Stimulated activated CD8-positive, alpha-beta memory T cell treated with anti-CD3 and anti-CD28 coated beads, Interleukin-2, amount 100 ng/mL, for 48 hours (primary cell): ENCODE measurements at places on chromosomes 4 and X.

- no peak for DNase-seq
These were observed 111.5 kb downstream of the FBXW7 start for GRCh38 chr4:152424396-152424795.

DNA sequence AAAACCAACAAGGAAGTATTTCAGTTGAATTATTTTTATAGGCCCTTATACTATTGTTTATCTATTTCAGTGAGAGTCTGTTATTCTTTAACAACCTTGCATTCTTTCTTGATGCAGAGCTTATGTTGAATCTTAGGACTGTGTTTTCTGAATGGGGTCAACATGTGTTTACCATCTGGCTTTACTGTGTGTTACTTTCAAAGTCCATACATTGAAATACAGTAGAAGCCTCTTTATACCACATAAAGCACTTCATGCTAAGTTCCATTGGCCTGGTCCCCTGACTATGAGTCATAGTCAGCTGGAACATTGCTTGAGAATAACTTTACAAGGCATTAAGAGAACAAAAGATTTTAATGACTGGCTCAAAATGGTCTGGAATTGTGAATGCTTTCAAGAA, 152.6 kb downstream of the GASK1B start:
- no peak for DNase-seq

- no peak for DNase-seq
These were observed 2068.9 kb downstream of the PCDH7 start for GRCh38 chr4:32789026-32789608.

DNA sequence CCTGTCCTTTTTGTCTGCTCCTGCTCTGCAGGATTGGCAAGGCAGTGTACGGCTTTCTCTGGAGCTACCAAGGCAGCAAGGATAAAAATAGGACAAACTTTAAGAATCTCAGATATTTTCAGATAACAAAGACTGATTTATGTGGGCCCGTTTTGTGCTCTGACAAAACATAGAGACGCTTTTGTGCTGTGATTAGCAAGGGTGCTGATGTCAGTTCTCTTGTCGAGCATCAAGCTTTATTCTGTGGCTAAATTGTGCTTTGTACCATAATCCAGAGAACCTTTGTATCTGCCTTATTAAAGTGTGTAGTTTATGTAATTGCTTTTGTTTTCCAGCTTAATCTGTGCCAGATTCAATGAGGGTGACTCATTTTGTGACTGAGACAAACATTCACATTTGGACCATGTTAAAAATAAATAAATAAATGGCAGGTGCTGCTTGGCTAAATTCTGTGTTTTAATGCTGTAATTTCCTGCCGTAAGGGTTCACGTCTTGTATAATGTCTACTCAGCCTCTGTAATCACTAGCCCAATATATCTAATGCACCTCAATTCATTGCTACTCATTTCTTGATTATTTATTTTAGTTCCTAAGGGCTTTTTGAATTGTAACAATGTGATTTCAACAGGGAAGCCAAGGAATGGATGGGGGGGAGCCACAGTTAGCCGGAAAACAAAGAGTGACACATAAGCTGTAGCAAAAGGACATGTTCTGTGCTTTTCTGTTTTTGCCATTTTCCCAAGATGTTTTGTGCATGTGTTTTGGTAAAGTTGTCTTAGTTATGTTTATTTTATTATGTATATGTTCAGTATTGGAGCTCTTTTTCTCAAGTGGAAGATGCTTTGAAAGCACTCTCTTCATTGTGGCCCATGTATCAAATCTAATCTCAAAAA, 75.1 kb downstream of the GAB1 start:
- DNase-seq, result no peak

DNA sequence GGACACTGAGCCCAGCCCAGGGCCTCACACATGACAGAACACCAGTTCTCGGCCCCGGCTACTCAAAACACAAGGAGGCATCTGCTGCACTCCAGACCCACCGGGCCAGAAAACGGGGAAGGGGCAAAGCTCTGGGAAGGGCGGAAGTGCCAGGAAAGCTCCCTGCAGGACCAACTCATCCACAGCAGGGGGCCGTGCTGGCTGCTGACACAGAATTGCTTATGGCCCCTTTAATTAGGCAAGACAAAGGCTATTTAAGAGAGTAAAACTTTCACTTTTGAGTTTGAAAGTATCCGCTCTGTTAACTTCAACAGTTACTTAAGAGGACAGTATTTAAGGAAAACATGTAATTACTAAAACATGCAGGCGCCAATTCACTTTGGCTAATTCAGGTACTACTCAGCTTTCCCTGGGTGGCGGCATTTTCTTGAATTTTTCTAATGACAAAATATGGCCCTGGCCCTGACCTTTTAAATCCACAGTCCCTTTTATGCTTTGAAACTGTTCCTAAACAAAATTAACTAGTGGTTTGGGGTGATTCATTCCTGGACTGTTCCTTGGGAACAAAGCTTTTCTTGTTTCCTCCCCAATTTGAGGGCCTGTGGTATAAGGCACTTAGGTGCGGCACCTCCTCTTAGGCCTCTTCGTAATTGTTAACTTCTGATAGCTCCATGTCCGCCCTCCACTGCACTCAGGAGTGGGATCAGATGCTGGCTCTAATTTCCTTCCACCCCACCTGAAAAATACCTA, 40.4 kb downstream of the NSG1 start:
- no peak for DNase-seq

- DNase-seq, result no peak
These were observed 755 bp downstream of the ANKRD17 start for GRCh38 chr4:73257651-73258435.

DNA sequence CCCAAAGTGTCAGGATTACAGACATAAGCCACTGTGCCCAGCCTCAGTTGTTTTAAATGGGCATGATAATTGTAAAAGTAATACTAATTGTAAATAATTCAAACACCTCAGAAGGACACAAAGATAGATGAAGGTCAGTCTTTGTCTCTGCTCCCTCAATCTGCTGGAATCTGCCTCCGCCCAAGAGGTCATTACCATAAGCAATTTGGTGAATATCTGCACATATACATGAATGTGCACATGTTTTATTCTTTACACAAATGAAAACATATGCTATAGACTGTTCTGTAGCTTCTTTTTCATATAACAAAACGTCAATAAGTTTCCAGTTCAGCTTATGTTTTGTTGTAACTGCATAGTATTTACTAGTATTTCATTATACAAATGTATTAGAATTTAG, 7.0 kb downstream of the STBD1 start:
- no peak for DNase-seq

DNA sequence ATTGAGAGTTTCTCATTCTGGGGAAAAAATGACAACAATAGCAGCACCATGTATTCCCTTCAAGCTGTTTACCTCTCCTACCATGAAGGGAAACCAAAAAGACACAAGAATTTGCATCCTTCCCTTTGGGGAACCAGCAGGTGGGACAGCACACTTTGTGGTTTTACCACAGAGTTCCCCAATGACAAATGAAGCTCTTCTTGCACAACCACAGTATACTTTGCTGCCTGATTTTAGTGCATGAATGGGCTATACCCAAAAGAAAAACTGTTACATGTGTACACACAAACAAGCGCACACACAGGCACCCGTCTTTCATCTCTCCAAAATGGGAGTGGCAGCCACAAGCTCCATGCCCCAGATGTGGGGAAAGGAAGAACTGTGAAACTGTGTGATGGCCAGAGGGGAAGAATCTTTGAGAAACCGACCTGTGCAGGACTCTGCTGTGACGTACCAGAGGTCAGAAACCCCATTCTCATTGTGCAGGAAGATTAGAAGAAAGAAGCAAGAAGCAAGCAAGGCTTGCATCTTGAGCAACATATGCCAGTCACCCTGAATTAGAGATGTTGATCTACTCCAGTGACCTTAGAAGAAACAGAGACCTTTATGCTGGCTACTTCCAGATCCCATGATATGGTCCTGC, 2.7 kb upstream of the MAML3 start:
- no peak for DNase-seq

GRCh38 chrX:68676335-68676734, 28.9 kb downstream of the STARD8 start:
- no peak for DNase-seq

DNA sequence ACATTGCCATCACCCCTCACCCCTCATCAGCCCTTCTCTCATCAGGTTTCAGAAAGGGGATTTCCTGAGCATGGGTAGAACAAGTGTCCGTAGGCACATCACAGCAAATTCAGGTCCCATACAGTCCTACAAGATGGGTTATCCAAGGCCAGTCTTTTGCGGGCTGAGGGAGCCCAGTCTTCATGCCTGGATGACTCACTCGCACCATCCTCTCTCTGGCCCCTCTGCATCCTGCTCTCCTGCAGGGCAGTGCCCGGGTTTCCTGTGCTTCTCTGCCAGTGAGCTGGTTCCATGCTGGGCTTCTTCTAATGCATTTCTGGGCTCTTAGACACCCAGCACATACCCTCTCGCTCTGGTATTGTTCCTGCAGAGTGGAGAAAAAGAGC, 7.3 kb upstream of the INTS6L start:
- DNase-seq, result no peak

DNA sequence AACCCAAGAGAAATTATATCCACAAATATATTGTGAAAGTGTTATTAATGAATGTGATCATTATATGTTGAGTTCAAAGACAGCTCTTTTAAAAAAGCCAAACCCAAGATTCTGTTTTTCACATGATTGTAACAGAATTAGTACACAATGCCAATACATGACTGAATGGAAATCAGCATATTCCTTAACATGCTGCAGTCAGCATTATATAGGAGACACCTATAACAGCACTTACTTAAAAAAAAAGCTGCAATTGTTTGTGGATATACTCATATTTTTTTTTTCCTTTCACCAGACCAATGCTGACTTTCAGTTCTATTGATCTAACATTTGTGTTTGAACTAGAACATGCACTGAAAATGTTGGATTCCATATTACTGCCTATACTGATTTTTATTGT, 165.2 kb downstream of the CCSER1 start:
- DNase-seq, result no peak

GRCh38 chr4:89914609-89915550, 20.2 kb downstream of the MMRN1 start:
- no peak for DNase-seq

GRCh38 chr4:41944089-41944488, 8.9 kb downstream of the TMEM33 start:
- no peak for DNase-seq

DNA sequence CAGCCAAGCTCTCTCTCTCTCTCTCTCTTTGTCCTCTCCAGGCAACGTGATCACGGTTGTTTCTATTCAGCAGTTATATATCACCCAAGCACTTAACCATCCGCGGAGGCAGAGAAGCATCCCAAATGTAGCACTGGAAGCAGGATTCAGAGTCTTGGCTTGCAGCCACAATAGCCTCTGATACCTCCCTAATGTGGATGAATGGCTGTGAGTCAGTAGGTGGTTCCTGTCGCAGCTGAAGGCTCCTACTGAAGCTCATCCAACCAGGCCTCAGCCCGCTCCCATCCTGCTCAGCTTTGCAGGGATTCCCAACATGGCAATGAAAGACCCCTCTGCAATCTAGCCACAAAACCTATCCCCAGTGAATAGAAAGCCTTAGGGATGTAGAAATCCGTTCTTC, 5.1 kb downstream of the HS6ST2 start:
- DNase-seq, result no peak

- DNase-seq, result no peak
These were observed 68.1 kb upstream of the NAP1L5 start for GRCh38 chr4:88765729-88766128.

GRCh38 chrX:15594371-15594770, 6.4 kb downstream of the ACE2 start:
- DNase-seq, result no peak

GRCh38 chrX:68193234-68193633, 240.1 kb downstream of the OPHN1 start:
- DNase-seq, result no peak

DNA sequence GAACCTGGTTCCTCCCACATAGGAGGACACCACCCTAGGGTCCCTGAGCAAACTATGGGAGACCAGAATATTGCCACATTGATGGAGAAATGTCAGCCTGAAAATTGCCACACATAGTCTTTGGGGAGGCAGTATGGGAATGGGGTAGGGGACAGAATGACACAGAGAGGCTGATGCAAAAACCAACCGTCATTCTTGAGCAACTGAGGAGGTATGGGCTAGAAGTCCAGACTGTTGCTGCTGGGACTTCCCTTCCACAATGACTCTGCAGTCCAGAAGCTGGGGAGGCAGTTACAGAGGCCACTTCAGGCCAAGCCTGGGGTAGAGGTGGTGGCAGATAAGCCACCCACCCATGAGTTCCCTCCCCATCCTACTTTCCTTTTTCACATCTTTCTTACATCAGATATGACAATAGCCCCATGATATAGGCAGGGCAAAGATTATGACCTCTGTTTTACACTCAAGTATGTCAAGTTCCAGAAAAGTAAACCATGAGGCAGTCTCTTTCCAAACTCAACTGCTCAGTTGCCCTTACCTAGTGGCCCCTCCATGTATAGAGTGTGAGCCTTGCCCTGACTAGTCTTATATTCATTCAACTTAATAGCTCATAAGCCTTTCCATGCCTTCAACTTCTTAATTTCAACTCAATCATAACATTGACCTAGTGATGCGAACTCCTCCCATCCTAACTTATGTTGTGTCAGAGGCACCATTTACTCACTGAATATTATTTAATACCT, 41.7 kb downstream of the VSIG4 start:
- no peak for DNase-seq

DNA sequence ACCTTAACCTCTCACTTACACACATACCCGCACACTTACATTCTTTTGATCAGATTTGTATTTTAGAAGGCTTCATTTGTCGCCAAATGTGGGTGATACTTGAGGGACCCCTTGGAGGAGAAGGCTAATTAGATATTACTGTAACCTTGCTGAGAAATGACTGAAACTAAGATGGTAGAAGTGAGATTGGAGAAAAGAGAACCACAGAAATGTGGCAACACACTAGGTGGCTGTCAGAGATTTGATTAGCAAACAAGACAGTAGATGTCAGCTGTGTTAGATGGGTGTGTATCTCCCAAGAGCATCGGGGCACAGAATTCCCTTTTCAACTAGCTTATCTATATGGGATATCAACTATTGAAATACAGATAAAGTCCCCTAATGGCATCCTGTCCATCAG, 149.3 kb upstream of the FABP2 start:
- DNase-seq, result no peak

DNA sequence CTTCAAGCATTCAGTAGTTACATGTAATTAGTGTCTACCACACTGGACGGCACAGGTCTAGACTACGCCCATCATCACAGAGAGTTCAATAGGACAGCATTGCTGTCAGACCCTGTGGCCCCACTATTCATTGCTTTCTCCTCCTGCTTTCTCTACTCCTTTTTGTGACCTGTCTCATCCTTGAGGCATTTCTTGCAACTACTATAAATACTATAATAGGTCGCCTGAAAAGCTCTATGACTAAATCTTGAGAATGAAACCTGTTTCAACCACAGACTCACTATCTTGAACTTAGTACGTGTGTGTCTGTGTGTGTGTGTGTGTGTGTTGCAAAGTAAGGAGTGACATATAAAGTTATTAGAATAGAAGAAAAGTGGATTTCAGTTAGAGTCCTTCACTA, 252.9 kb upstream of the KLF3 start:
- no peak for DNase-seq

GRCh38 chrX:53305996-53306937, 24.9 kb upstream of the IQSEC2 start:
- no peak for DNase-seq

- DNase-seq, result no peak
These were observed 704 bp downstream of the FAM114A1 start for GRCh38 chr4:38868059-38868960.

- no peak for DNase-seq
These were observed 123.0 kb downstream of the CHRNA9 start for GRCh38 chr4:40458109-40458508.

- no peak for DNase-seq
These were observed 19.8 kb upstream of the BEND4 start for GRCh38 chr4:42172128-42172790.

- DNase-seq, result no peak
These were observed 46.1 kb downstream of the HTRA3 start for GRCh38 chr4:8315435-8316250.
